H9 (cell line): ENCODE measurements at places on chromosomes 11 and 22. TPM values are rescaled to one million over a fixed set of nuclear protein-coding genes. Genes with fewer than 3 reads are reported as not detected.

The PACSIN3 gene
- 62.2 and 63.0 TPM in 2 replicates for total RNA-seq

The NAA40 gene
- total RNA-seq, result 43.9 and 44.4 TPM in 2 replicates

The KCNE3 gene
- total RNA-seq, result 4.9 and 5.6 TPM in 2 replicates

DNA sequence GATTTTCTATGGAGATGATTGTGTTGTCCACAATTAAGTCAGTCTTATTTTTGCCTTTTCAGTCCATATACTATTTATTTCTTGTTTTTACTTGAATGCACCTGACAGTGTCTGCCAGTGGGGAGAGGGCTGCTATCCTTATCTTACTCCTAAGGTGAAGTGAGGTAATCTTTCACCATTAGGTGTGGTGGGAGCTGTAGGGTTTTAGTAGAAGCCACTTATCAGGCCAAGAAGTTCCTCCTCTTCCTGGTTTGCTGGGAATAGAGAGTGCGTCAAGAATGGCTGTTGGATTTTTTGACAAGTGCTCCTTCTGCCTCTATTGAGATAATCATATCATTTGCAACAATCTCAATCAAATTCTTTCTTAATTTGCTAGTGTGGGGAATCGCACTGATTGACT lies 108.4 kb downstream of the KCNQ1 start:
- no peaks in the 10 kb centered on the region for H3K4me1 ChIP-seq
- H3K27ac ChIP-seq, result no peak overlapping the region
- no peak for DNase-seq
- no peak overlapping the region for H3K4me3 ChIP-seq

- no peak overlapping the region for H3K4me3 ChIP-seq
- DNase-seq, result no peak
- H3K4me1 ChIP-seq, result no peaks in the 10 kb centered on the region
- no peaks in the 10 kb centered on the region for H3K27me3 ChIP-seq
Measured at GRCh38 chr11:14094481-14095037, 132.0 kb downstream of the SPON1 start.

DNA sequence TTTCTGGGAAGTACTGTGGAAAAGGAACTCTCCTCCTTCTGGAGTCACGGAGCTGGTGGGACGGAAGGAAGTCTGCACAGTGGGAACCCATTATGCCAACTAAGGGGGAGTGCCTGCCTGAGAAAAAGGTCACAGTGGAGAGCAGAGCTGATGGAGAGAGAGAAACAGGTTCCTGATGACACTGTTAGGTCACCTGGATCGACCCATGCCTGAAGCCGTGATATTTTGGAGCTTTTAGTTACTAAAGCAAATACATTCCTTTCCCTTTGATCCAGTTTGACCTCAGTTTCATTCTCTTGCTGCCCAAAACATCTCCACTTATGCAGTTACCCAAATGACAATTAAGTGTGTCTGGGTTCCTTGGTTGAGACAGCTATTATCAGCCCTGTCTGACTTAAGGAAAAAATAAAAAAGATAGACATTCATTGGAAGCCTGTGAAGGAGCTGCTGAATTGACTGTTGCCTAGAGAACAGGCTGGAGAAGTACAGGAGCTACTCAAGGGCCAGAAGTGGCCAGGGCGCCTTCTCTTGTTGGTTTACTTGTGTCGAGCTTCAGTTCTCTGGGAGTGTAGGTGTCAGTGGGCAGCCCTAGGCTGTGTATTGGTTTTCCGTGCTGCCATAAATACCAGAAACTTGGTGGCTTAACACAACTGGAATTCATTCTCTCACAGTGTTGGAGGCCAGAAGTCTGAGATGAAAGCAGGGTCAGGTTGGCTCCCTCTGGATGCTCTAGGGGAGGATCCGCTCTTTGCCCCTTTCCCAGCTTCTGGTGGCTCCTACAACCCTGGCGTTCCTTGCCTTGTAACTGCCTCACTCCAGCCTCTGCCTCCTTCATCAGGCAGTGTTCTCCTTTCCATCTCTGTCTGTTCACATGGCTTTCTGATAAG lies 13.6 kb downstream of the MRGPRD start:
- no peak overlapping the region for H3K27ac ChIP-seq
- H3K36me3 ChIP-seq, result no peaks in the 10 kb centered on the region
- H3K27me3 ChIP-seq, result no peaks in the 10 kb centered on the region
